ENCODE measurements at places on chromosomes 7 and 10.

GRCh38 chr10:89092439-89092838 lies 101.8 kb downstream of the FAS start:
- no peak for DNase-seq

GRCh38 chr10:1989090-1989489 lies 251.8 kb upstream of the ADARB2 start:
- no peak for DNase-seq

GRCh38 chr7:114364151-114364550 lies 50.5 kb upstream of the FOXP2 start:
- no peak for DNase-seq

GRCh38 chr7:107874605-107875446 lies 16.2 kb upstream of the DLD start:
- no peak for DNase-seq
